GM12892 (cell line): ENCODE measurements at places on chromosomes 4 and X.

- no peak for DNase-seq
These were observed 190.0 kb upstream of the AR start for GRCh38 chrX:67353651-67354370.

DNA sequence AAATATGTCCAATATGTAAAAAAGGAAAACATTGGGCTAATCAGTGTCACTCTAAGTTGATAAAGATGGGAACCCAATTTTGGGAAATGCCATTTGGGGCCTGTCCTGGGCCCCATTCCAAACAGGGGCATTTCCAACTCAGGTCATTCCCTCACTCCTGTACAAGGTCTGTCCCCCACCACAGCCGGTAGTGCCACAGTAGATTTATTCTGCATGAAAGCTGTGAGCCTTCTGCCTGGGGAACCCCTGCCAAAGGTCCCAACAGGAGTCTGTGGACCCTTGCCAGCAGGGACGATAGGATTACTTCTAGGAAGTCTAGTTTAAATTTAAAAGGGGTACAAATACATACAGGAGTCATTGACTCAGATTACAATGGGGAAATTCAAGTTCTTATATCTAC lies 317.6 kb upstream of the GNPDA2 start:
- no peak for DNase-seq

DNA sequence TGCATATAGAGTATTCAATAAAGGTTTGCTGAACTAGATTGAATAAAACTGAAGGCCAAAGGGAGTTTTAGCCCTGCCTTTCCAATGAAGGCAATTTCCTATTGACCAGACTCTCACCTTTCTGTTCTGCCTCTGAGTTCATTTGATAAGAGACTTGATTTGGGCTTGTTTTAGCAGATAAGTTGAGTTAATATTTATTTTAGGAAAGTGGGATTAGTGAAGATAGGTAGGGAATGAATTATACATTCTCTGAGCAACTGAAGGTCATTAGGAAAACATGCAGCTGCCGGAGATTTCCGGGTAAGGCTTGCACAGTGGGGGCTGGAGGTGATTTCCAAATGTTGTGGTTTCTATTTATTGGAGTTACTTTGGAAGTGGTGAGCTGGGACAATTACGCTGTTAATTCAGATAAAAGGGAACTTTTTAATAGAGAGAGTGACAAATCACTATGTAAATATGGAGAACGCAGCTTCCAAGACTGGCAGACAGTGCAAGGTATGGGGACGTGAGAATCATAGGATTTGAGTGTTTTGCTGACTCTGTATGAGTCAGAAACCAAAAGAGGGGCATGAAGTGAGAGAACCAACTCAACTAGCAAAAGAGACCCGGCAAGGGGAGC lies 553.6 kb upstream of the BOD1L1 start:
- DNase-seq: no peak

GRCh38 chr4:179028321-179028720 lies 1586.1 kb upstream of the AGA start:
- DNase-seq: no peak

GRCh38 chr4:75848891-75849290 lies 53.4 kb downstream of the PPEF2 start:
- DNase-seq: no peak

- DNase-seq: no peak
These were observed 105.9 kb downstream of the CT47B1 start for GRCh38 chrX:120769576-120770341.

DNA sequence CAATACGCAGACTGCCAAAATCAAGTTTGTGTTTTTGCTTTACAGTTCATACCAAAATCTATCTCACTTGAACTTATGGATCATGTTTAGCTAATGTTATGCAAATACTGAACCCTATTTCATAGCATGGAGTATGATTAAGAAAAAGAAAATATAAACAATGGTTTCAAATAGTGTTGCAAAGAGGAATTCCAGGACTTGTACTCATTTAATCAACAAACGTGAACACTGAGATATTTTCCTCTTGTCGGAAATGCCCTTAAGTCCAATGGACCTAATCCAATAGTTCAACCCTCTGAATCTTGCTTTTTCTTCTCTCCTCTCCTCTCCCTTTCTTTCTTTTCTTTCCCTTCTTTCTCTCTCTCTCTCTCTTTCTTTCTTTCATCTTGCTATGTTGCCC lies 30.8 kb downstream of the RASL11B start:
- DNase-seq: no peak

GRCh38 chr4:183936047-183936446 lies 30.9 kb downstream of the STOX2 start:
- no peak for DNase-seq

GRCh38 chr4:53186714-53187358 lies 179.0 kb downstream of the SCFD2 start:
- no peak for DNase-seq

DNA sequence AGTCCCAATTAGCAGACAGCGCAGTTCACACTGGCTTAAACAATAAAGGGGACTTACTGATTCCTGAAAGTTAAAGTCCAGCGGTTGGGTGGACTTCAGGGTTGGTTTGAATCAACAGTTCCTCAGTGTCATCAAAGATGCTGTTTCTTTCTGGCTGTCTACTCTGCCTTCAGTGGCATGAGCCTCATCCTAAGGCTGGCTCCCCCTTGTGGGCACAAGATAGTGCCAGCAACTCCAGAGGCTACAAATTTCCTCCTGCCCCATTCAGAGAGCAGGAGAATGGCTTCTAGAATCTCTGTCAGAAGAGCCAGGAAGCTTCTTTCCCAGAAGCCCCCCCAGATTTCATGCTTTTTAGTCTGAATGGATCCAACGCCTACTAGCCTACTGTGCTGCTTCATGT lies 82.4 kb upstream of the MTM1 start:
- DNase-seq: no peak

DNA sequence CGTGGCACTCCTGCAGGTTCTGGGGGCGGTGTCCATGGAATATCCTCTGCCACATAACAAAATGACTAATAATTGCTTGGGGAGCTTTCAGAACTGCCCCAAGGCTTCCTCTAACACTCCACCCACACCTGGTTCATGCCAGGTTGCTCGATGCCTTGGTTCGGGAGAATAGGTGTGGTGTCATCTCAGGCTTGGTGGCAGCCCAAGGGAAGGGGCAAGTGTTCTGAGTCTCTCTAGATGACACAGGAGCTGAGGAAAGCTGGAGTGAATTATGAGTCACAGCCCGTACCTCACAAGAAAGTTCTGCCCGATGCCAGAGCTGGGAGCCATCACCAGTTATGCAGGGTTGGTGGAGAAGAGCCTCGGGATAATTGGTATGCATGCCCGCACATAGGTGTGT lies 14.7 kb downstream of the FTSJ1 start:
- no peak for DNase-seq

GRCh38 chrX:68714856-68715255 lies 67.4 kb downstream of the STARD8 start:
- no peak for DNase-seq

DNA sequence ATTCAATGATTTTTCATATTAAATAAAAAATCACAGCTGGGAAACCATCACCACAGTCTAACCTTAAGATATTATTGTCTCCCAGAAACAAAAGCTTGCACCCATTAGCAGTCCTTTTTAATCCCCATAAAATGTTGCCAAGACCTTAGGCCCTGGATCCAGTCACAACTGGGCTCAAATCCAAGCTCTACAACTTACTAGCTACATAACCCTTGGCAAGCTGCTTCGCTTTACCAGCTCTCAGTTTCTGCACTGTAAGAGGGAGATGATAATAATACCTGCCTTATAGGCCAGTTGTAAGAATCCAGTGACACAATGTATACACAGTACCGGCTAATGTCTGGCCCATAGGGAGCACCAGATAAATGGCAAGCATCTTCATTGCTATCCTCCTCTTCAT lies 400.9 kb upstream of the FGF13 start:
- no peak for DNase-seq

DNA sequence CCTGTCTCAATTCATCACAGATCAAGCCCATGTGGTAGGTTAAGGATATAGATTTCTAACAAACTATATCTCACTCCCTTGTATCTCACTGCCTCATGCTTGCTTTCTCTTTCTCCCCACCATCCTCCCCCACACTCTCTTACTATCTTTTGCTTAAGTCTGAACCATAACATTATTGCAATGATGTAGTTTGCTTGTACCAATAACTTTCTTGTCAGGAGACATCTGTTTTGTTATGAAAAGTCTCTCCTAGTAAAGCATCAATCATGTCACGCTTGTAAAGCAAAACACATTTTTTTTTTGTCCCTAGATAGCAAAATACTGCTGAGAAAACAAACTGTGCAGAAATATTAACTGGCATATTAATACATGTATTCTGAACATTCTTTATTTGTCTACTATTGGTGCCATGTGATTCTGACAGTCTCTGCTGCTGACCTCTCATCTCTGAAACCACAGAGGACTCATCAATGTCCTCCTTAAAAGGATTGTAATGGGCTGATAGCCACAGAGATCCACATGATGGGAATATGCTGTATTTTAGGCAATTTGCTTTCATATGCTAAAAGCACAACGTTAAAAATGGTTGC lies 217.5 kb downstream of the VEGFC start:
- no peak for DNase-seq

GRCh38 chrX:153708415-153708814 lies 15.8 kb downstream of the BCAP31 start:
- no peak for DNase-seq

- no peak for DNase-seq
These were observed 14.9 kb upstream of the LOC101059915 start for GRCh38 chrX:71652405-71652804.

- DNase-seq: no peak
These were observed 32.4 kb upstream of the PDLIM3 start for GRCh38 chr4:185567381-185568376.

- DNase-seq: no peak
These were observed 37.1 kb upstream of the SETD7 start for GRCh38 chr4:139593091-139593564.

DNA sequence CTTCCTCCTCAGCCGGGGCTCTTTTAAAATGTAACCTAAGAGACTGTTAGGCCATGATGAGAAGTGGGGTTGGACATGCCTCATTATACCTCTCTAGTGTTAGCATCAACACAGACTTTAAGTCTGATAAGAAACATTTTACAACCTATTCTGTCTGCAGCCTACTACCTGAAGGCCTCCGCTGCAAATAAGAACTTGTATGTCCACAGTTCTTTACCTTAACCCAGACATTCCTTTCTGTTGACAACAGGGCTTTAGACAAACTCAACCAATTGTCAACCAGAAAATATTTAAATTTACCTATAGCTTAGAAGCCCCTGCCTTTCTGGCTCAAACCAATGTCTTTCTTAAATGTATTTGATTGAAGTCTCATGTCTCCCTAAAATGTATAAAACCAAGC lies 1418.6 kb downstream of the STIM2 start:
- DNase-seq: no peak

DNA sequence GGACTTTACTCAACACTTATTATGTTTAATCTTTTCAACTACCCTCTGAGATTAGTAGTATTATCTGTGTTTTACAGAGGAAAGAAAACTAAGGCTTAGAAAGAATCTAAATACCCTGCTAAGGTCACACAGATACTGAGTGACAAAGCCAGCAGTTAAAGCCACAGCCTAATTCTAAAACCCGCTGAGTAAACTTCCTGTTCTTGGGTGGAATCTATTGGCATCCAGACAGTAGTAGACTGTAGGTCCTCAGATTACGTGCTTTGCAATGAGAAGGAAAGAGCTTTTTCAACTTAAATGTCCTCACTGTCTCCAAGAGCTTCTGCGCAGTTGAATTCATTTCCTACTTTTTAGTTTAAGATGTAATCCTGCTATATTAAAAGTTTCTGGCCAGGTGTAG lies 126.0 kb downstream of the TENM3 start:
- DNase-seq: no peak

GRCh38 chr4:180589575-180589974 lies 1653.6 kb upstream of the TENM3 start:
- DNase-seq: no peak

DNA sequence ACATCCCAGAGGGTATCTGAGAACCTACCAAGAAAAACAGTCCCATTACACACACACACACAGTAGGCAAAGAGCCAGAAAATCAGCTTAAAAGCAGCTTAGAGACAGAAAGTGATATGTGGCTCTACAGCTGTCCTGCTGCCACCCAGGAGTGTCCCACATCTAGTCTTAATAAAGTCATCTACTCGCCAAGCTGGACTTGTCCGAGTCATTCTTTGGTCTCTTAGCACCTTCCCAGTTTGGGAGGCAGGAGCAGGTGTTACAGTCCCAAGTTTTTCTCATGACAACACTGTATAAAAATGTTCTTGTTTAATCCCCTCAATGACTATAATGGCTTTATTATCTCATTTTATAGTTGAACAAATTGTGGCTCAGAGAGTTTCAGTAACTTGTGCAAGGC lies 252.5 kb upstream of the CASK start:
- DNase-seq: no peak

- DNase-seq: no peak
These were observed 27.7 kb upstream of the GLRB start for GRCh38 chr4:157048248-157048647.

DNA sequence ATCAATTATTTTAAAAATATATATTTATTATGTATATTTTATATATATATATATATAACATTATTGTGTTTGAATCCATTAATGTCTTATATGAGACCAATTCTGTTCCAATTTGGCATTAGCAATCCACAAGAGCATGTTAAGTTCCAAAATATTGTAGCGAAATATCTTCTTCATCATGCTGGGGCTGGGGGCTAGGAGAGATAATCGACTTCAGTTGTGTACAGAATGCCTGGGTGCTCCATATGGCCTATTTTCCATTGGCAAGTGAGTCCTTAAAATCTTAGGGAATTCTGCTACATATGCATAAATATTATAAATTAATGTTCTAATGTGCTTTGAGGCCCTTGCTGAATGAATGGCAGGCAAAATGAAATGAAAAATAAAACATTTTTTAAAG lies 117.7 kb downstream of the PCDH7 start:
- DNase-seq: no peak

DNA sequence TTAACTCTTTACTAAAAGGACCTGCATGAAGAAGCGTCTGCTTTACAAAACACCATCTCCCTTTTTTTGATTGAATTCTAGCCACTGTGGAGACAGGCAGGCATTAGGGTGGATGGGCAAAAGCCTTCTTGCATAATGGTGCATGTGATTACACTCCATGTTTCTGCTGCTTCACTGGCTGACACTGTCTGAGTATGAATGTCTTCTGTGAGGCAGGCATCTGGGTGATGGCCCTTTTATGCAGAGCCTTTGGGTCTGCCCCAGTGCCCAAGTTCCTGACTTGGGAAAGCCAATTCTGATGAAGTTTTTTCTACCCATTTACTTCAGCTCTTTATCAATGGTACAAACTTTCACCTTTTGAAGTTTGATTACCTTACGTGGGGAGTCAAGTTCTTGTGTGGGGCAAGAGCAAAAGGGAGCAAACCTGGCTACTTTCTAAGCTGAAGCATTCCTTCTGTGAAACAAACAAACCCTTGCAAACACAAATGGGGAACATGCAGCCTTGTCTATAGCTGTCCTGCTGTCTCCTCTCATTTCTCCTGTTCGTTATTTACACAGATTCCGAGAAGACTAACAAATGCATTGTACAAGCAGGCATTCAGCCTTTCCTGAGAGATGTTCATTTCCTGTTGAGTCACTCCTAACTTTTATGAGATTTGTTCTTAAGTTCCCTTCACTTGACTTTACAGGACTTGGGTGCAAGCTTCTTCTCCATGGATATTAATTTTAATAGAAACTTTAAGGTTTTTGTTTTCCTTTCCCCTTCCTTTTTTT lies 301.9 kb downstream of the TLL1 start:
- DNase-seq: no peak

GRCh38 chr4:125322366-125322730 lies 7.6 kb downstream of the FAT4 start:
- DNase-seq: no peak

- DNase-seq: no peak
These were observed 35.9 kb upstream of the AP1S2 start for GRCh38 chrX:15890463-15890862.

GRCh38 chrX:67346667-67347066 lies 197.2 kb upstream of the AR start:
- no peak for DNase-seq
